ENCODE measurements at places on chromosomes 16 and 17.

DNA sequence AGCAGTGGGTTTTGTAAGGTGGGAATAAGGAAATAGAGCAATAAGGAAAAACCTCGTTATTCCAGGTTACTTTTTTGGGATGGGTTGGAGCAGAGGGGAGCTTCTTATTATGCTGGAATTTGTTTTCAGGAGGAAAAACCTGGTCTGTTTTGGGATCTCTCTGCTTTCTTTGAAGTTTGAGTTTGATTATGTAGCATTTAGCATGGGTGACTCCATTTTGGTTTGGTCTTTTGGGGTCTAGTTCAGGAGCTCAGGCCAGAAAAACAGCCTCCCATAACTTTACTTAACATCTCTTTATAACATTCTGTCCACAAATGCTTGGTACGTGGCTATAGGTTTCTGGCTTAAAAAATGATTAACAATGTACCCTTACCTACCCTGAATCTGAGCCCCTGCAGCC is 8.5 kb upstream of the ZG16 start:
- no peak for DNase-seq

DNA sequence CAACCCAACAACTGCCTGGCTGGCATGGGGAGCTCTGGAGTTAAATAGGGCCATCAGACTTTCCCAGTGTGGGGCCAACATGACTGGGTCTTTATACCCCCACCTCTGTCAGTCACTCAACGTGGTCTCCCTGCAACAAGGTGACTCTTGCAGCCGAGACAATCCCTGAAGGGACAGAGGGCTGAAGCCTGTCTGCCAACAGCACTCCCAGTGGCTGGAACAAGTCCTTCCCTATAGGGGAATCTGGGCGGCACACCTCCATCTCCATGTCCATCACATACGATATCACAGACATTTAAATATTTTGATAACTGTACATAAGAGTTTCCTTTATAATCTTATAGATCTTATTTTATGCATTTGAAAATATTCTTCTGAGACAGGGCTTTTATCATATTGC is 4.8 kb upstream of the MAPT start:
- DNase-seq = no peak

GRCh38 chr16:47715442-47716083 is 254.4 kb downstream of the PHKB start:
- DNase-seq = no peak

DNA sequence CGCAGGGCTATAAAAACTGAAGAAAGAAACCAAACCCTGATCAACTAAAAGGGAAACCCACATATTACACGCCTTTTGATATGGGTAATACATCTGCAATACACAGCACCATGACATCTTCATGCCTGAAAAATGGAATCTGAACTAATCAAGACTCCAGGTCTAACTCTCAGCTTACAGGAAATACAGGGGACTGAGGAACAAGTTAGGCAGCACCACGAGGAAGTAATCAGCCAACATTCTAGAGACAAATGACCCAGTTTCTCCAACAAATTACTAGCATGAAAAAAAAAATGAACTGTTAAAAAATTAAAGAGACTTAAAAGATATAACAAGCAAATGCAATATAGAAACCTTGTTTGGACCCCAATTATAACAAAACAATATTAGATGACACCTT is 9.1 kb downstream of the SLC39A11 start:
- no peak for DNase-seq

DNA sequence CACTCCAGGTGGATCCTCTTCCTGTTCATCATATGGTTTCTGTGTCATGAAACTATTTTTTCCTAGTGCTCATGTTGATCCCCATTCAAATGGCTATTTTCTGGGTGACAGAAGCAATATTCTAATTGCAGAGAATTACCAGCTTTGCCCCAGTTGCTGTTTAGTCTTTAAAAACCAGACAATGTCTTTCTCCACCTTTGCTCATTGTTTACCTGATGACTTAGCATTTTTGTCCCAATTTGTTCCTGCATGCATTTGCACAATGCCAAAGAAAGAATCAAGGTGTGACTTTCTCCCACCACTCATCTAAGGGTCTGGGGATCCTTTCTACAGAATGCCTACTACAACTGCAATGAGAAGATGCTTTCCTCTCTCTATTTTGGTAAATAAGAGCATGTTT is 439.9 kb upstream of the MAF start:
- no peak for DNase-seq

DNA sequence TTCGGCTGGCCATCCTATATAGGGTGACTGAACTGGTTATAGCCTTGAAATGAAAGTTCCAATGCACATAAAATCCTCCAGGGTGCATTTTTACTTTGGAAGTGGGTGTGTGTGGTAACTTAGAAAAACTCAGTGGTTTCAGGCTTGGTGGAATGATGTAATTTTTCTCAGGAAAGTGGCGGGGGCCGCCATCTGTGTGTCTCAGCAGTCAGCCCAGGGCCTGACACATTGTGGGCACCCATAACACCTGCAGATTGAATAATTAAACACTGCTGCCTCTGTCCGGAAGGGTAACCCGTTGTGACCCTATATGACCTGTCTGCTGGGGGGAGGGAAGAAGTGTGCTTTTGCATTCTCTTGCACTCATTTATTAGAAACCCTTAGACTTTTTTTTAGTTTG is 2.2 kb upstream of the PDP2 start:
- DNase-seq = no peak

- no peak for DNase-seq
Measured at GRCh38 chr16:60651346-60651745, 1384.9 kb downstream of the CDH8 start.

Measured in activated CD8-positive, alpha-beta memory T cell treated with anti-CD3 and anti-CD28 coated beads for 4 hours (primary cell).